Transverse colon (tissue), 4 donors: ENCODE measurements at places on chromosomes 7 and 10. TPM values are rescaled to one million over a fixed set of nuclear protein-coding genes. Genes with fewer than 3 reads are reported as not detected.

HMX3 gene
- 1.2 TPM for total RNA-seq

PRKCQ gene
- 2.7 TPM for total RNA-seq

ZNF467 gene
- total RNA-seq, result 6.7 TPM

MEIG1 gene
- not detected for total RNA-seq

PNLIPRP1 gene
- not detected for total RNA-seq

ABCC2 gene
- total RNA-seq, result 0.75 TPM

ZNF425 gene
- total RNA-seq, result 1.8 TPM

PLXNA4 gene
- total RNA-seq, result 1.7 TPM

PNLIP gene
- not detected for total RNA-seq

NRBF2 gene
- total RNA-seq, result 1.4 TPM

CC2D2B gene
- 1.1 TPM for total RNA-seq

BMS1 gene
- total RNA-seq, result 6.8 TPM

TLX1 gene
- not detected for total RNA-seq

ITGA8 gene
- not detected for total RNA-seq

- H3K27me3 ChIP-seq, result no peaks in the 10 kb centered on the region
- no peak for DNase-seq
- H3K36me3 ChIP-seq, result peaks cover 12% of the 10 kb centered on the region
- H3K27ac ChIP-seq, result no peak overlapping the region
- no peak overlapping the region for H3K4me3 ChIP-seq
- H3K4me1 ChIP-seq, result no peaks in the 10 kb centered on the region
Observed at GRCh38 chr7:44654255-44654796, 47.9 kb downstream of the OGDH start.

GRCh38 chr10:90930971-90931871 lies 10.3 kb upstream of the ANKRD1 start:
- H3K4me3 ChIP-seq, result no peak overlapping the region
- peaks cover 10% of the 10 kb centered on the region for H3K27me3 ChIP-seq
- peak overlapping the region; percentile 35 for H3K27ac ChIP-seq
- no peak for DNase-seq
- no peaks in the 10 kb centered on the region for H3K36me3 ChIP-seq
- H3K4me1 ChIP-seq, result peaks cover 3% of the 10 kb centered on the region

- no peaks in the 10 kb centered on the region for H3K36me3 ChIP-seq
- no peaks in the 10 kb centered on the region for H3K27me3 ChIP-seq
- peaks cover 36% of the 10 kb centered on the region for H3K4me1 ChIP-seq
- H3K4me3 ChIP-seq, result no peak overlapping the region
- peak overlapping the region; percentile 97 for H3K27ac ChIP-seq
Observed at GRCh38 chr7:35691827-35692307, 3.1 kb downstream of the HERPUD2 start.

GRCh38 chr7:154777023-154777422 lies 225.9 kb downstream of the PAXIP1 start:
- H3K4me3 ChIP-seq, result no peak overlapping the region
- no peaks in the 10 kb centered on the region for H3K4me1 ChIP-seq
- no peak for DNase-seq
- H3K27me3 ChIP-seq, result no peaks in the 10 kb centered on the region

GRCh38 chr7:159061674-159062212 lies 82.9 kb downstream of the VIPR2 start:
- H3K4me3 ChIP-seq, result no peak overlapping the region
- no peak overlapping the region for H3K27ac ChIP-seq
- H3K36me3 ChIP-seq, result no peaks in the 10 kb centered on the region
- no peaks in the 10 kb centered on the region for H3K4me1 ChIP-seq
- H3K27me3 ChIP-seq, result no peaks in the 10 kb centered on the region

GRCh38 chr10:19385846-19386450 lies 337.3 kb downstream of the MALRD1 start:
- H3K4me3 ChIP-seq, result no peak overlapping the region
- H3K36me3 ChIP-seq, result no peaks in the 10 kb centered on the region
- DNase-seq, result no peak
- H3K4me1 ChIP-seq, result no peaks in the 10 kb centered on the region
- H3K27ac ChIP-seq, result no peak overlapping the region

- no peaks in the 10 kb centered on the region for H3K27me3 ChIP-seq
- H3K4me3 ChIP-seq, result no peak overlapping the region
- DNase-seq, result no peak
- H3K4me1 ChIP-seq, result peaks cover 51% of the 10 kb centered on the region
Observed at GRCh38 chr7:36265680-36266079, 112.6 kb downstream of the EEPD1 start.

- no peaks in the 10 kb centered on the region for H3K36me3 ChIP-seq
- peak overlapping the region; percentile 8 for H3K27ac ChIP-seq
Observed at GRCh38 chr10:13629116-13629515, 42.4 kb downstream of the PRPF18 start.

DNA sequence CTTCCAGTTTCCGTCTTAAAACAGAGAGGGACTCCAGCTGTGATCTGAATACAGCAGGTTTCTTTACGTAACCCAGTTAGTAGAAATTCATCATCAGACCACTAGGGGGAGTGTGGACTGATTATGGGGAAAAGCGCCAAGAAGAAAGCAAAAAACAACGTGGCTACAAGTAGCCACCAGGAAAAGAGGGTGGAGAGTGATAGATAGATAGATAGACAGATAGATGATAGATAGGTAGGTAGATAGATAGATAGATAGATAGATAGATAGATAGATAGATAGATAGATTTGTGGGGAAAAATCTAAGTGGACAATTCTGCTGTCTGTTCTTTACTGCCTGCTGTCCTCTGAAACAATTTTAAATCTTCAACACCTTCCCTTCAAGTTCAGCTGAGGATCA lies 12.7 kb upstream of the AKR1B10 start:
- no peaks in the 10 kb centered on the region for H3K36me3 ChIP-seq
- peaks cover 3% of the 10 kb centered on the region for H3K4me1 ChIP-seq
- peak; percentile 12 for DNase-seq
- no peak overlapping the region for H3K27ac ChIP-seq
- no peaks in the 10 kb centered on the region for H3K27me3 ChIP-seq

DNA sequence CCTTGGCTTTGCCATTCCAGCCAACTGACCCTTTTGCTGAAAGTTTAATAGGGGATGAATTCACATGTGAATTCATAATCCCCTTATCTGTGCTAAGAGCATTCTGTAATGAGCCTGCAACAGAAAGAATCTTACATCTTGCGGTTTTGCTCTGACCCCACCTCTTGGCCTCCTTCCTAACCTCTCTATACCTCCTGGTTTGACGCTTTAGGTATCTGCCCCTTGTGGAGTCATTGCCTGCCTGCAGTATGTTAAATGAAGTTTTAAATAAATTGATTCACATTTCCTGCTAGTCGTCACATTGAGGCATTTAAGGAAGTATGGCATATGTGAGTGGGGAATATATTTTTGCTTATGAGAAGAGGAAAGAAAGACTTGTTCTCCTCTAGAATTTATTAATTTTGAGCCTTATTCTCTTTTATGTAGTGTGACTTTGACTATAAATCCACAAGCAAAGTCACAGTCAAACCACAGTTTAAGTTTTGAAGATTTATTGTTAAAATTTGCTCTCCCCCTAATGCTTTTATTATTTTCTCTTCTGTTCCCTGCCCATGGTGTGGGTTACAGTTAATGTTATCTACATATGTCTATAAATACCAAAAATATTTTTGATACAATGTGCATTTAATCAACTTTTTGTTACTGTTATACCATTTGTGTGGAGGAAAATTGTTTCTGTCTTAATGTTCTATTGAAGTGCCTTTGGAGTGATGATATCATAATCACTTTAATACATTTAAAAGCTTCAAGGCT lies 60.9 kb downstream of the LRMDA start:
- no peaks in the 10 kb centered on the region for H3K4me1 ChIP-seq
- H3K4me3 ChIP-seq, result no peak overlapping the region
- no peaks in the 10 kb centered on the region for H3K36me3 ChIP-seq
- H3K27me3 ChIP-seq, result no peaks in the 10 kb centered on the region
- no peak for DNase-seq
- H3K27ac ChIP-seq, result no peak overlapping the region

DNA sequence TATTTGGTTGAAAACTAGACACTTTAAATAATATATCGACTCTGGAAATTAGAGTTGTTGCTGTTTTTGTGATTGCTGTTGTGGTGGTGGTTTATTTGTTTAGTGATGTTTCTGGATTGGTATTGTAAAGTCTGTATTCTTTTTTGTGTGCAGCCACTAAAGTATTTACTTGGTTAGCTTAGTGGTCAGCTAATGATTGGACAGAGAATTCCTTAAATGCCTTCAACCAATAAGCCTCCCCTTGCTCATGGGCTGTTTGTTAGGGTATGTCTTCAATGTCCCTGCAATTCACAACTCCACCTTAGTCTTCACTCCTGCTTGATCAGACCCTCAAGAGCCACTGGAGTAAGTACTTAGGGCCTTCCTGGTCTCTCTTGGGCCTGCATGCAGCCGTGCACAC lies 71.0 kb downstream of the PAXIP1 start:
- H3K36me3 ChIP-seq, result no peaks in the 10 kb centered on the region
- H3K4me3 ChIP-seq, result no peak overlapping the region
- no peak overlapping the region for H3K27ac ChIP-seq
- no peak for DNase-seq
- no peaks in the 10 kb centered on the region for H3K27me3 ChIP-seq

- H3K27ac ChIP-seq, result no peak overlapping the region
- peaks cover 7% of the 10 kb centered on the region for H3K4me1 ChIP-seq
- H3K36me3 ChIP-seq, result no peaks in the 10 kb centered on the region
- no peaks in the 10 kb centered on the region for H3K27me3 ChIP-seq
- H3K4me3 ChIP-seq, result no peak overlapping the region
Observed at GRCh38 chr7:23687011-23687410, 7.0 kb downstream of the FAM221A start.

DNA sequence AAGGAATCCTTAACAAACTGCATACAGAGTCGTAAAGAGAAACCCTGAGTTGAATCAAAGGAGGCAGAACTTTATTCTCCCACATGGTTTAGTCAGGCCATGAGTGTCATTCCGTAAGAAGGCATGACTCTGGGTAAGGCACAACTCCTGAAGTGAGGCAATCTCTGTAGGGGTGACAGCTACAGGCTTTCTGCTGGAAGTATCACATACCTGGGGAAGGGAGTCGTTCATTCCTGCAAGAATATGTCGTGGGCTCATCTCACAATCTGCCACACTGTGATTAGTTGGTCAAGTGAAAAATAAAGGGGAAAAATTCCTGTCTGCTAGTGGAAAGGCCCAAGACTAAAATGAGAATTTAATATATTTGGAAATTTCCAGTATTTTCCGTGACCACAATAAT lies 392.6 kb downstream of the POM121L12 start:
- DNase-seq, result no peak
- no peak overlapping the region for H3K4me3 ChIP-seq
- H3K4me1 ChIP-seq, result no peaks in the 10 kb centered on the region
- no peak overlapping the region for H3K27ac ChIP-seq

DNA sequence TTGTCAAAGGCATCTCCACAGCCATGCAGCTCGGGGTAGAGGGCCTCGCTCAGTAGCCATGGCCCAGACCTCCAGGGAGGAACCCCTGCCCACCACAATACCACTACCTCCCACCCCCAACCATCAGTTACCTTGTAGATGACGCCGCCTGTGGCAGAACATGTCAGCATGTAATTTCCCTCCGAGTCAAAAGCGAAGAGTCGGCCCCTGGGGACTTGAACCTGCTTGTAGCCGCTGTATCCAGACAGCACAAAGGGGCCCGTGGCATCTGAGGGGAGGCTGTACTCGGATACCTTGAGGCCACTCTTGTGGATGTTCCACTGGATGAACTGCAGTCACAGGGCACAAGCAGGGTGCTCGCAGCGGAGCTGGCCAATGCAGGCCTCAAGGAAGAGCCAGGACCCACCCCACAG lies 16.3 kb upstream of the CYREN start:
- no peak overlapping the region for H3K27ac ChIP-seq
- H3K4me1 ChIP-seq, result no peaks in the 10 kb centered on the region
- H3K4me3 ChIP-seq, result no peak overlapping the region
- H3K36me3 ChIP-seq, result peaks cover 17% of the 10 kb centered on the region

- no peaks in the 10 kb centered on the region for H3K36me3 ChIP-seq
- peaks cover 6% of the 10 kb centered on the region for H3K4me1 ChIP-seq
- H3K4me3 ChIP-seq, result no peak overlapping the region
- no peaks in the 10 kb centered on the region for H3K27me3 ChIP-seq
- no peak overlapping the region for H3K27ac ChIP-seq
- DNase-seq, result peak; percentile 53
Observed at GRCh38 chr10:70779511-70780369, 5.4 kb downstream of the TBATA start.

DNA sequence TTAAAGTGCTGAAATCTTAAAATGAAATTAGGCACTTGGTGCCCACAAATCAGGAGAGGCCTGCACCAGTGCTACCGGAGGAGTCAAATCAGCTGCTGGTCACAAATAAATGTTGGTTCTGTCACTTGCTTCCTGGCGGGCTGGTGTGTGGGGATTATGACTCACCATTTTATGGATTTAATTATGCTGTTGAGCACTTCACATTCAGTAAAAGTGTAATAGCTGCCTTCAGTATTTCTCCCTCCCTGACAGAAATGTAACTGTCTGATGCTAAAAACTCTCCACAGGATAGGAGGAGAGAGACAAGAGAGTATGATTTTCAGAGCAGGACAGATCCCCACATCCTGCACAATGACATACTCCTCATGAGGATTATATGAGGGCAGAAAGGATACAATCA lies 186.0 kb downstream of the JAZF1 start:
- no peaks in the 10 kb centered on the region for H3K27me3 ChIP-seq
- no peak overlapping the region for H3K27ac ChIP-seq
- DNase-seq, result peak; percentile 45
- peaks cover 45% of the 10 kb centered on the region for H3K4me1 ChIP-seq
- no peaks in the 10 kb centered on the region for H3K36me3 ChIP-seq
- H3K4me3 ChIP-seq, result no peak overlapping the region
